ENCODE measurements at places on chromosomes 2 and 18.
A peak's percentile ranks its signal among the peaks of the same experiment; 100 is the strongest.

DNA sequence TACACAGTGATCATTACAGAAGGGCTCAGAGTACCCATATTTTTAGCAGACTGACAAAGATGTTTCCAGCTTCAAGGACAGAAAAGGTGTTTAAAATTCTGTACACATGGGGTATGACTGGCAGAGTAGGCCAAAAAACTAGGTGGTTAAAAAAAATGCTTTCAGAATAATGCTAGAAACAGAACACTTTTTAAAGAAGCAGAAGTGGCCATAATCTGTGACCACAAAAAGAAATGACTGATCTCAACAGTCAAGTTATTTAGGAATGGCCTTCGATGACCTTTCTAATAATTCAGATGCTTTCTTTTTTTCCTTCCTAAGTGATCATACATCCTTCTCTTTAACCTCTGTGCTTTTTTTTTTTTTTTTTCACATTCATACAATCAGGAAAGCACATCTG, 4.1 kb upstream of the AQP4 start:
- DNase-seq, result no peak

- DNase-seq, result no peak
Measured at GRCh38 chr2:17915099-17915498, 36.6 kb downstream of the KCNS3 start.

GRCh38 chr18:62723666-62724281, 8.4 kb downstream of the PHLPP1 start:
- DNase-seq, result no peak

DNA sequence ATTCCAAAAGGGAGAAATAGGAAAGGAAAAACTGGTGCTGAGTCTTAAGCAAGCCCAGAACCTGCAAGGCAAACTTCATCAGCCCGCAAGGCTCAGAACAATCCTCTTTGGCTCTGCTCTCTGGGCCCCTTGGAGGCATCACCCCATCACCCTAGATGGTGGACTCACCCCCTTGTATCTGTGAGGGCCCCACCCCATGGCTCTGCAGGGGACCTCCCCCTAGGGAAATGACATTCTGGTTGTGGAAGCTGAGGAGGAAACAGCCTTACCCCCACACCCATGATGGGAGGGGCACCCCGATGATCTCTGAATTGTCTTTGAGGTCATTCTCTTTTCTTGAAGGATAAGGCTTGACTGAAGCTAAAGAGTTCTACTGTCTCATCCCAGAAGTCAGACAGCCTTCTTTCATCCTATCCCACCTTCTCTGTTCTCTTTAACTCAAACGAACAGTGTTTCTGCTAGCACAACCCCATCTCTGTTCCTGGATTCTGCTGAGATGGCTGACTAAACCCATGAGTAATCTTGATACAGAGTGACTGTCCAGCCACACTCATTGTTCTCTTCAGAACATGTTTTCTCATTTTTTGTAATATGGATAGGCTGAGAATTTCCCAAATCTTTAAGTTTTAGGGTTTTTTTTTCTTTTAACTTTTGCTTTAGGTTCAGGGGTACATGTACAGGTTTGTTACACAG, 492.1 kb upstream of the MYT1L start:
- DNase-seq, result no peak

GRCh38 chr2:241903121-241904010, 33.8 kb downstream of the RTP5 start:
- no peak for DNase-seq

- no peak for DNase-seq
Measured at GRCh38 chr2:20563833-20564232, 87.1 kb downstream of the HS1BP3 start.

DNA sequence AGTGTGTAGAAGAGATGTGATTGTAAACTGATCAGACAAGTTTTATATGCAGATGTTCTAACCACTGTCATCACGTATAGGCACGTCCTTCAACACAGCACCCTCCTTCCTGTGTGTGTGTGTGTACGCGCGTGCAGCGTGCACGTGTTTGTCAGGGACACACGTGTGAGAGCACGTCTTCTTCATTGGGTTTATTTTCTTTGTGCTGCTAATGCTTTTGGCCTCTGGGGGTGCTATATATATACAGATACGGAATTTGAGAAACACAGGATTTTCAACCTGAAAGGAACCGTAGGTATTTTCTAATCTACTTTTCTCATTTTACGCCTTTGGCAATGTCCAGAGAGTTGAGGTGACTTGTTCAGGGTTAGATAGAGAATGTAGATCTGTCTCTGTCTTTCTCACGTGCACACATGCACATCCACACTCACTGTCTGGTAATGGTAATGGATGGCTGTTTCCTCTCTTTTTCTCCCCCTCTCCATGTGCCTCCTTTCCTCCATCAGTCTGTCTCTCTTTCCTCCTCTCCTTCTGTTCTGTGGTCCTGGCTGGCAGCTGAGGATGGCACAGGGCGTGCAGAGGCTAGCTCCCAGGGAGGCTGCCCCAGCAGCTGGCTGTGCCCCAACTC, 13.4 kb upstream of the CELF4 start:
- no peak for DNase-seq

DNA sequence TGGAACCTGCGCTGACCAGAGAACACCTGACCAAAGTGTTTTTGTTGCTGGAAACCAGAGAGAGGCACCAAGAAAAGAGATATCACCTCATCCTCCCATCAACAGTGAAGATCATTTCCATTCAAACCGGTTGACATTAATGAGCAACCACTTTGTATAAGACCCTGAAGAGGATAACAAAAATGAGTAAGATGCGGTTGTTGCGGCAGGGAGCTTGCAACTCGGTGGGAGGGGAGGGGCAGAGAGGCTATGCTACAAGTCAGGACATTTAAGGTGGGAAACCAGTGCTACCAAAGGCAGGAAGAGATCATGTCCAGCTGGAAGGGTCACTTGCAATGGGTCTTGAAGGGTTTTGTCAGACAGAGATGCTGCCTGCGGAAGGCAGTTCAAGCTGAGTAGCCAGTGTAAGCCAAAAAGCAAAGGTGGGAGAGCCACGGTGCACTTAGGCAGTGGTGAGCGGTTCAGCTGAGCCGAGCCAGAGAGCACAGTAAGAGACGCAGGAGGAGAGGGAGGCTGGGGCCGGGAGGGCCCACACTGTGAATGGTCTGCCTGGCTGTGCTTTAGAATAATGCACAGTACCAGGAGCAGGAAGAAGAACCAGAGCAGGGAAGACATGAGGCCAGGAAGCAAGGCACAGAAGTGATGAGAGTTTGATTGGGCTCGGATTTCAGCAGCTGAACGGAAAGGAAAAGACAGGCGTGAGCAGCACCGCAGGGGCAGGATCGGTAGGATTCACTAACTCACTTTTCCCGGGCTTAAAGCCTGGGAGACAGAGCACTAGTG, 24.4 kb upstream of the DTNB start:
- DNase-seq, result no peak

DNA sequence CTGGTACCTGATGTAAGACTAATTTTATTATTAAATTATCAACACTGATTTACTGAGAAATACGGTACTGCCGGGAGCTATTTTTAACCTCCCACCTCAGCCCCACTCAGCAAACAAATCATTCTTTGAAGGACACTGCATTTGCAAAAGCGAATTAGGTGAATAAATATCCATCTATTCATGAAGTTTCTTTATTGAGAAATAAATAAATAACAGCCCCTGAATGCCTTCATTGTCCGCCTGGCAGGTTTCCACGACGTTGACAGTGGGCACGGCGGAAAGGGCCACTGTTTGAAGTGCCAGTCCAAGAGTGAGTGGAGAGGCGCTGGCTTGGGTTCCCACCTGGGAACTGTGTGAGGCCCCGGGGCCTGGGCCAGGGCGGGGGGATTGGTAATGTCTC, 15.7 kb downstream of the C1QL2 start:
- DNase-seq, result no peak

DNA sequence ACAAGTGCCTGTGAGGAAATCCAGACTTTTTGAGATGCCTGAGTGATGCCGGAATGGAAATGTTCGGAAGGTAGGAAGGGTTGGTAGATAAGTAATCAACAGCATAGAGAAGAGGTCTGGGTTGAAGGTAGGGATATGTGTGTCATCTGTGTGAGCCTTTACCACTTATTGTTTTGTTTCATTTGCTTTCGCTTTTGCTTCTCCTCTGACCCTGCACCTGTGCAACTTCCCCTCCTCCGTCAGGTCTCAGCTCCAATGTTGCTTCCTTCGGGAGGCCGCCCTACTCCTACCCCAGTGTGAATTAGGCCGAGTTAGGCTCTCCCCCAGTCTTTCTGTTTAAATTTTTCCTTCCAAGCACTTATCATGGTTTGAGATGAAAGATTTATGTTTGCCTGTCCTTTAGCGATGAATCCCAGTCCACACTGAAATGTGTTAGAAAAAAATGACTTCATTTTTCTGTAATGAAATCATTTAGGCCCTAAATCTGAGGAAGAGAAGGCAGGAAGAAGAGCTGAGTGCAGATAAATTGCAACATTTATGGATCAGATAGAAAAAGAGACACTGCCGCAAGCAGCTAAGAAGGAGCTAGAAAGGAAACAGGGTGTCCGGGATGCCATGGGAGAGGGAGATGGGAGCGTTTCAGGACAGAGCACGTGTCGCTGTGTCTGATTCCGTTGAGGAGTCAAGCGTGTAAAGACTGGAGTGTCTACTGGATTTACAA, 139.6 kb upstream of the PELI1 start:
- DNase-seq, result peak; percentile 6

DNA sequence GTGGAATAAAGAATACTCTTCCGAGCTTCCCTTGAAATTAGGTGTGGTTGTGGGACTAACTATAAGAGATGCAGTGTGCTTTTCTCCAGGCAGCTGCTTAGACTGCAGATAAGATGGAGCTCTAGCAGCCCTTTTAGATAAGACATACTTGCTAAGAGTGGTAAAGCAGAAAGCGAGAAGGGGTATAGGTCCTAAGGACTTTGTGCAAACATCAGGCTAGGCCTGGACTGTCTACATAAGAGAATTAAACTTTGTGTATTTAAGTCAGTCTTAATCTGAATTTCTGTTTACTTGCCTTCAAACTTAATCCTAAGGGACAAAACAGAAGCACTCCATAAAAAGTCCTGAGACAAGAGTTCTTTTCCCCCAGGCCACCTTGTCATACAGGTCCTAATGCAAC, 218.9 kb downstream of the RAB3GAP1 start:
- no peak for DNase-seq

GRCh38 chr2:219951099-219951498, 323.7 kb downstream of the SLC4A3 start:
- no peak for DNase-seq

- DNase-seq, result no peak
Measured at GRCh38 chr2:239401881-239402233, 1.0 kb upstream of the HDAC4 start.

- no peak for DNase-seq
Measured at GRCh38 chr2:33289961-33290360, 186.5 kb upstream of the RASGRP3 start.

DNA sequence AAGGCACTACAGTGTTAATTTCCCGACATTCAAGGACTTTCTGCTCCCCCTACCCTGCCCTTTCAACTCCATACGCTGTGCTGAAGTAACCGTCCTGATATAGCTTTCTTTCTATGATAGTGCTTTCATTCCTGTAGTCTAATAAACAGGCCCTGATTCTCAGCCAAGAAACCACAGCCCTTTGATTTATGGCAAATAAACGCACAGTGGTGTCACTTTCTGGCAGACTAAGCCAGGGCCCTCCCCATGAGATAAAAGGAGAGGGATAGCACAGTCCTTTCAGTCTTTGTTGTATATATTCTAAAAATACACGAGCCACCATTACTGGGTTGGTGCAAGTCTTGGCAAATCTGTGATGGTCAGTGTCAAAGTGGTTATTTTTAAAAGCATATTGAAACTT, 291.2 kb downstream of the ALPK2 start:
- no peak for DNase-seq

DNA sequence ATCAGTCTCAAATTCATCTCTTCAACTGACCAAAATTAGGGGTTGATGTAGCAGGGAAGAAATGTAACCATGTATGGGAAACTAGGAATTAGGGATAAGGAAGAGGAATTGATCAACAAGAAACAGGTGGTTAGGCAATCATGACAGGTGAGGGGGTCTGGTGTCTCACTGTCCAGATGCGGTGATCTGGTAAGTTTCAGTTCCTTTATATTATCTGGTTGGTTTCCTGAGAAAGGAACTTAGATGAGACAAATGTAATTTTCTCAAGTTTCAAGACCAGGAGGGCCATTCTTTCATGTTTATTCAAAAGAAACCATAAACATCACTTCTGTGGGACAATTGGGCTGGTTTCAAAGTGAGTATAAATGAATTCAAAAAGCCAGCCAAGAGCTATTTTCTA, 306.2 kb upstream of the KCNJ3 start:
- DNase-seq, result no peak

- no peak for DNase-seq
Measured at GRCh38 chr2:110105608-110106467, 9.8 kb downstream of the MALL start.

DNA sequence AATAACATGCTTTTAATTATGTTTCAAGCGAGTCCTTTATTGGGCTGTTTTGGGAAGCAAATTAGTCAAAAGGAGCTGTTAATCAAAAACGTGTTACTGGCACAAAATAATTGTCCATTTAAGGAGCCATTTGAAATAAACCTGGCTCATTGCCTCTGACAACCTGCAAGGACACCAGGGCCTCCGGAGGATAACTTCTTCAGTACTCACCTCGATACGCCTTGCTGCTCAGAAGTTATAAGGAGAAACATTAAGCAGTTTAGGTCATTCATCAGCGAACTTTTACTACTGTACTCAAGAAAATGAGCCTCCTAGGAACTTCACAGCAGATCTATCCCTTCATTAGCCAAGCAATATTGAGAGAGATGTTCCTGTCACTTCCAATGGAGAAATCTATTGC, 1579.2 kb upstream of the ACVR2A start:
- DNase-seq, result no peak

Measured in T-helper 2 cell treated with Interferon-gamma antibody and Interleukin-4, amounts not matched to agents 5 μg/mL and 100 μg/mL, for 36 hours (primary cell).